ENCODE measurements at places on chromosomes 2 and 18. TPM values are rescaled to one million over a fixed set of nuclear protein-coding genes. Genes with fewer than 3 reads are reported as not detected.

The TMEM169 gene
- 0.19 TPM for total RNA-seq

The SERPINB3 gene
- total RNA-seq, result not detected

The SERPINB4 gene
- not detected for total RNA-seq

The GATA6 gene
- 5.5 TPM for total RNA-seq

The AGAP1 gene
- 14.8 TPM for total RNA-seq

The ERICH2 gene
- total RNA-seq, result not detected

The NCOA1 gene
- 7.5 TPM for total RNA-seq

The DES gene
- total RNA-seq, result not detected
